ENCODE measurements at places on chromosomes 6 and 20.
A peak's percentile ranks its signal among the peaks of the same experiment; 100 is the strongest.

- no peak for DNase-seq
These were observed 17.4 kb downstream of the EZR start for GRCh38 chr6:158801655-158802294.

DNA sequence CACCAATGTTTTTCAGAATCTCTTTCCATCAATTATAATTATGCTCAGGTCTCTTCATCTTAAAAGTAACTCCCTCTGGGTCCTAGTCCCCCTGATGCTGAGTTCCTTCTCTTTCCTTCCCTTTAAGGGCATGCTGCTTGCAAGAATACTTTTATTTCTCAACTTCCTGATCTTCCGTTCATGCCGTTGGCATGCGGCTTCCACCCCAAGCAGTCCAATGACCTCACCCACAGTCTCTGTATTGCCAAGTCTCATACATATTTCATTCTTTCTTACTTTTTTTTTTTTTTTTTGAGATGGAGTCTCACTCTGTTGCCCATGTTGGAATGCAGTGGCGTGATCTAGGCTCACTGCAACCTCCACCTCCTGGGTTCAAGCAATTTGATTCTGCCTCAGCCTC is 83.5 kb downstream of the NDUFAF5 start:
- DNase-seq, result no peak

DNA sequence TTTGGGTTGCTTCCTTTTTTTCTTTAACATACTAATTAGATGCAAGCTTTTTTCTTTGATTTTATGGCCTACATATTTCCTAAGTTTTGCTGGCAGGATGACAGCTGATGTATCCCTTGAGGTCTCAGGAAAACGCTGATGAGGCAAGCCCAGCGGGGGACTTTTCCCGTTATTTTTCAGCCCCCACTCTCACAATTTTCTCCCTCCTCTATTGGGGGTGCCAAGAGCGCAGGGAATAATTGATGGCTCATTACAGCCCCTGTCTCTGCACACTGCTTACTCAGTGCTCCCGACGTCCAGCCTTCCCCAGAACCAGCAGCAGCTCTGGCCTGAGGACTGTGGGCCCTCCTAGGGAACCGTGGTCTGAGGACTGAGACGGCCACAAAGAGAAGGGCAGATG is 38.6 kb upstream of the VSTM2L start:
- no peak for DNase-seq

DNA sequence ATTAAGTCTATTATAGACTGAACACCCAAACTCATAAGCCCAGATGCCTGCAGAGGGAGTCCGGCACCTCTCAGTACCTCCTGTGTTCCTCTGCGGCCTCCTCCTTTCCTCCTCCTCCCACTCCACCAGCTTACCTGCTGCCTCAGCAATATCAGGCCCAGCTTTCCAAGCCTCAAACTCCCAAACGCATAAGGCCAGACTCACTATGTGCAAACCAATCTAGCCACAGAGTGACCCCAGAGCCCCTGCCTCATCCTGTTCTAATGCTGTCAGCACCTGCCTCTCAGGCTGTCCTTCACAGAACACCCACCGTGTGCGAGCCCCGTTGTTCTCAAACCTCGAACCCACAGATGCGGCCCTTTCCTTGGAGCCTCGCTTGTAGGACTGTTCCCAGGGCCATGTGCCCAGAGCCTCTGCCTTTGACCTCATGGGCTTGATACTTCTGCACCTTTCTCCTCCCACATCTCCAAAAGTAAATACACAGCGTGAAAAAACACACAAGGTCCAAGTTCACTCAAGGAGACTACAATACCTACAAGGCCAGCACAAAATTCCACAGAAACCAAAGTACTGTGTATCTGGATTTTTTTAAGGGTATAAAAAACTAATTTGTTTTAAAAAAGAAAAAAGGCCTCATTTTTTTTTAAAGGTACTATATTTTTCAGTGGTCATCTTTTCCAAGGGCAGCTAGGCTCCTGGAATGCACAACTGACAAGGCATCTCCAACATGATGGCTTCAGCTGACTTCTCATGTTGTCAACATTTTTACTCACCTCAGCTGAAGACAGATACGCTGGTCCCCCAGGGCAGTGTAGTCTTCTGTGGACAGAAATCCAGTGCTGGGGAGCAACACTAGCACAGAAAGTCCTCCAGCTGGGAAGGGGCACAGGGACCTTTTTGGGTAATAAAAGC is 52.3 kb downstream of the ABHD12 start:
- DNase-seq, result no peak

DNA sequence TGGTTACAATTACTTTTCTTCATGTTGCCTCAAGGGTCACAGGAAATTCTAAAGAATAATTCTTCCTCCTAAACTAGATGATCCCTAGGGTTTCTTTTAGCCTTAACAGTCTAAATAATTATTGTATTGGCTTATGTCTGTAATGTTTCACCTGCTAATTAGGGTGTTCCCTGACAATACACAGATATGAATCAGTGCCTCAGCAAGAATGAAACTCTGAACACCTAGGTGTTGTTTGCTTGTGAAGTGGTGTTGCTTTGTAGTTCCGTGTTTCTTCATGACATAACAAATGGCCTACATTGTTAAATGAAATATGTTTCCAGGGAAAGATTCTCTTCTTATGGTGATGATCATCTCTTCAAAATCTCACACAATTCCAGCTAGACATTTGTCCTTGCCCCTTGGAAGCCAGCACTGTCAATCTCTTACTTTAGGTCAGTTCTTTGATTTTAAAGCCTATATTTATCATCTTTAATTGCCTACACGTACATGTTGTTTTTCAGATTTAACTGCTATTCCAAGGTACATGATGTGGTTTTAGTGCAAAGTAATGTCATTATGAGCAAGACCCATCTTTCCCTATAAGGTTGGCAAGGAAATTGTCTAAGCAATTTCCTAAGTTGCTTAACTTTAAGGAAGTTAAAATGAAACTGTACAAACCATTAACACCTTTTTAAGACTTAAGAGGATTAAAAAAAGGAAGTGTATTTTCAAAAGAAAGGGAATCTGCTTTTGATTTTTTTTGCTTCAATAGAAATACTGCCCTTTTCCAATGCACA is 111.9 kb downstream of the TBC1D7 start:
- DNase-seq, result no peak

- DNase-seq, result no peak
These were observed 13.6 kb upstream of the TCF15 start for GRCh38 chr20:623704-624103.

DNA sequence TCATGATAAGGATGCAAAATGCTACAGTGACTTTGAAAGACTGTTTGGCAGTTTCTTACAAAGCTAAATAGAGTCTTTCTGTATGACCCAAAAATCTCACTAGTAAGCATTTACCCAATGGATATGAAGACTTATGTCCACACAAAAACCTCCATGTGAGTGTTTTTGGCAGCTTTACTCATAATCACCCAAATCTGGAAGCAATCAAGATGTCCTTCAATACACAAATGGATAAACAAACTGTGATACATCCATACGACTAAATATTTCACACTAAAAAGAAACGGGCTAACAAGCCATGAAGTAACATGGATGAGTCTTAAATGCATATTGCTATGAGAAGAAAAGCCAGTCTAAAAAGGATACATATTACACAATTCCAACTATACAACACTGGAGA is 117.2 kb downstream of the PDE10A start:
- DNase-seq, result no peak

GRCh38 chr6:53862662-53863462 is 68.1 kb downstream of the LRRC1 start:
- no peak for DNase-seq

- no peak for DNase-seq
These were observed 510.8 kb upstream of the SYNCRIP start for GRCh38 chr6:86153521-86153920.

GRCh38 chr20:5039255-5039657 is 37.9 kb upstream of the SLC23A2 start:
- DNase-seq, result peak; percentile 8

DNA sequence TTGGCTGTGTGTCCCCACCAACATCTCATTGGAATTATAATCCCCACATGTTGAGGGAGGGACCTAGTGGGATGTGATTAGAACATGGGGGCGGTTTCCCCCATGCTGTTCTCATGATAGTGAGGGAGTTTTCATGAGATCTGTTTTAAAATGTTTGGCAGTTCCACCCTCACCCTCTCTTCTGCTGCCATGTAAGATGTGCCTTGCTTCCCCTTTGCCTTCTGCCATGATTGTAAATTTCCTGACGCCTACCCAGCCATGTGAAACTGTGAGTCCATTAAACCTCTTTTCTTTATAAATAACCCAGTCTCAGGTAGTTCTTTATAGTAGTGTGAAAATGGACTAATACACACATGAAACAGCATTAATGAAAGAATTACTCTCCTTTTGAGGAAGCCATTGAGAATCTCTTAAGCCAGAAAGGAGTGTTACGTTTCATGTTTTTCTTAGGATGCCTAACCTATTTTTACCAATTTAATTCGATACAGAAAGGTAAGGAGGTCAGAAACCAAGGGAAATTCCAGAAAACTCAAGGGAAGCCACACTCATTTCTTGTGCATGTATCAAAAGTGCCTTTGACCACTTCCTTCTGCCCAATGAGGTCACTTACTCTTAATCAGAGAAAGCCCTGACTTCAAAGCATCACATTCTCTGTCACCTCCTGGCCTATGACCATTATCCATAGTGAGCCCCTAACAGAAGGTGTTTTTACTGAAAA is 24.7 kb upstream of the HINT3 start:
- DNase-seq, result no peak

- DNase-seq, result no peak
These were observed 71.4 kb downstream of the LRRC1 start for GRCh38 chr6:53866226-53866625.

GRCh38 chr6:13427316-13427715 is 60.1 kb downstream of the GFOD1 start:
- no peak for DNase-seq

DNA sequence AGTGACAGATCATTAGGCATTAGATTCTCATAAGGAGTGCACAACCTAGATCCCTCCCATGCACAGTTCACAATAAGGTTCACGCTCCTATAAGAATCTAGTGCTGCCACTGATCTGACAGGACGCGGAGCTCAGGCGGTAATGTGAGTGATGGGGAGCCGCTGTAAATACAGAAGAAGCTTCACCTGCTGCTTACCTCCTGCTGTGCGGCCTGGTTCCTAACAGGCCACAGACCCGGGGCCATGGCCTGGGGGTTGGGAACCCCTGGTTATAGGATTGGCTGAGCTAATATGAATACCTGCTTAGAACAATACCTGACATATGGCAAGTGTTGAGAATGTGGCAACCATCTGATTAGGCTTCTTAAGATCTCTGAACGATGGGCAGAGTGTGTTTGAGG is 2.4 kb downstream of the PNPLA1 start:
- no peak for DNase-seq

DNA sequence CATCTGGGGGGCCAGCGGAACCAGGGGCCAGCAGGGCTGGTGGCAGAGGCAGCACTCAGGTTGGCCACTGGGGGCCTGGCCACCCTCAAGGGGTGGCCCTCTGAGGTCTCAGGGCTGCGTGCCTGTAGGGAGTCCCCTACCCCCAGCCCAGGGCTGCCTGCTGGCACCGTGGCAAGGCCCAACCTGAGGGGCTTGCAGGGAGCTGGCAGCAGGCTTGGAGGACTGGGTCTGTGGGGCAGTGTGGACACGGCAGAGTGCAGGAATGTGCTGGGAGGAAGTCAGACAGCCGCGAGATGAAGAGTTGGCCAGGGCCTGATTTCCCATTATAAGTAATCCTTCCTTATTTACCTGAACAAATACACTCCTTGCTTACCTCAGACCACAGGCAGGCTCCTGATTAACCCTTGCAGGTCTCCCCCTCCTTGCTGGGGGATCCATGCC is at the start of gene SPDEF:
SPDEF (minus strand) TSS at position 299 of the 441 bp plus-strand sequence. CDS start 11,874 bp downstream, outside the sequence.
- DNase-seq, result no peak

- DNase-seq, result no peak
These were observed 40.3 kb downstream of the ATP9A start for GRCh38 chr20:51727872-51728271.

GRCh38 chr20:41436679-41437078 is 70.1 kb upstream of the EMILIN3 start:
- DNase-seq, result no peak

GRCh38 chr6:5084360-5084780 is 771 bp upstream of the PPP1R3G start:
- DNase-seq, result no peak

DNA sequence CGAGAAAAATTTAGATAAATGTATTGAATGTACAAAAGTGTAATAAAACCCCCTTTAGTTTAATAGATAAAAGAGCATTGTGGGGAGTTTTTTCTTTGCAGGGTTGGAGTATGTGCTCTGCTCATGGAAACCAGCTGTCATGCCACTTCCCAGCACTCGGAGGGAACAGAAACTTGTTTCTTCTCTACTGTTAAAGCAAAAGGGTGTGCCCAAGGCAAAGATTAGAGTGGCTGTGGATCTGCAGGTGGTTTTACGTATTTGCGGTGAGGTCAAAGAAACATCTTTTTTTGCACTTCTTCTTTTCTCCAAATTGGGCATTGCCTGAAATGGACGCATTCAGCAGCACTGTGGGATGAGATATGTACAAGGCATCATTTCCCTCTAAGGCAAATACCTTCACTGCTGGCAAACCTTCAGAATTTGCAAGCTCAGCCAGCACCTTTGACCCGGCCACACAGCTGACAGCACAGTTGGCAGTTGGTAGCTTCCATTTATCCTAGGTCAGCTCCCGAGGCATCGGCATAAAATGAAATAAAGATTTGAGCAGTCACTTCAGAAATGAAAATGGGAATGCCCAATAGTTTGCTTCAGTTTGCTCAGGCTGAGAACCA is 178.4 kb upstream of the EYA4 start:
- DNase-seq, result no peak

GRCh38 chr6:24690593-24690992 is 23.7 kb downstream of the ACOT13 start:
- DNase-seq, result no peak

DNA sequence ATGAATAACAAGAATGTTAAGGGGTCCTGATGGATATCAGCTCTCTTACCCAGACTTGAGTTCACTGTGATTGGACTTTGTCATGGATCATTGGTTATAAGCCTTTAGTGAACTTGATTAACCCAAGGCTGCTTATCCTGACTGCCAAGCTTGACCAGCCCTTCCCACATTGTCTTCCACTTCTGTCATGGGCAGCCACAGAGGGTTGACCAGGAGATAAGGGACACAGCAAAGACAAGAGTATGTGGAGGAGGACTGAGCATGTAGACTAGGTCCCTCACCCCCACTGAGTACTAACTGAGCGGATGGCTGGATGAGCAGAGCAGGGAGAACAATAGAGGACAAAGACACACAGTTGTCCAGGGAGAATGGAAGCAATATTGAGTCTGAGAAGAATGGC is 52.5 kb downstream of the FAXC start:
- no peak for DNase-seq

GRCh38 chr6:149112976-149113375 is 204.5 kb upstream of the TAB2 start:
- no peak for DNase-seq

- DNase-seq, result no peak
These were observed 139.4 kb upstream of the CDYL start for GRCh38 chr6:4636881-4637224.

All from stimulated activated CD4-positive, alpha-beta T cell treated with anti-CD3 and anti-CD28 coated beads, Interleukin-12 subunit alpha, Interleukin-12 subunit beta, amount 100 ng/mL, for 48 hours (primary cell).